ENCODE measurements at places on chromosomes 16 and 17.

DNA sequence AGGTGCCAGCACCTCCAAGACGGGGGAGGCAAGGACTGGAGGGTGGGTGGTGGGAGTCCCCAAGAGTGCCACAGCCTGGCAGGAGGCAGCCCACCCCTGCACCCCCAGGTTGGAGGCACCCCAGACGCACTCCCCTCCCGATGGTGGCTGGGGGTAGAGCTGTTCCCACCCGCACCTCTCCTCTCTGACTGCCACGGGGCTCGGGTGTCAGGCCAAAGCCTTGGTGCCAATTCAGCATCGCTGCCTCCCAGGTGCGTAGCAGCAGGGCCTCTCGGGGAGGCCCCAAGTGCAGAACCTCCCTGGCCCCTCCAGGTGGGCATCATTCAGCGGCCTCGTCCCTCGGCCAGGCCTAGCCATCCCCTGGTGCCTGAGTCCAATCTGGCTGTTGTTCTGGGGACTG is 81.1 kb downstream of the ENGASE start:
- DNase-seq, result no peak

GRCh38 chr17:19398301-19399181 is 11.6 kb upstream of the MFAP4 start:
- DNase-seq, result no peak

- no peak for DNase-seq
These were observed 32.1 kb upstream of the CDC42EP4 start for GRCh38 chr17:73343739-73344454.

- no peak for DNase-seq
These were observed 92.9 kb downstream of the TMEM132E start for GRCh38 chr17:34672176-34672785.

DNA sequence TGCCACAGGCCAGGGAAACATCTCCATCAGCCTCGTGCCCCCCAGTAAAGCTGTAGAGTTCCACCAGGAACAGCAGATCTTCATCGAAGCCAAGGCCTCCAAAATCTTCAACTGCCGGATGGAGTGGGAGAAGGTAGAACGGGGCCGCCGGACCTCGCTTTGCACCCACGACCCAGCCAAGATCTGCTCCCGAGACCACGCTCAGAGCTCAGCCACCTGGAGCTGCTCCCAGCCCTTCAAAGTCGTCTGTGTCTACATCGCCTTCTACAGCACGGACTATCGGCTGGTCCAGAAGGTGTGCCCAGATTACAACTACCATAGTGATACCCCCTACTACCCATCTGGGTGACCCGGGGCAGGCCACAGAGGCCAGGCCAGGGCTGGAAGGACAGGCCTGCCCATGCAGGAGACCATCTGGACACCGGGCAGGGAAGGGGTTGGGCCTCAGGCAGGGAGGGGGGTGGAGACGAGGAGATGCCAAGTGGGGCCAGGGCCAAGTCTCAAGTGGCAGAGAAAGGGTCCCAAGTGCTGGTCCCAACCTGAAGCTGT is 3.4 kb downstream of the NXPH3 start:
- DNase-seq, result no peak

- DNase-seq, result no peak
These were observed 156.3 kb upstream of the ZKSCAN2 start for GRCh38 chr16:25413975-25414374.

GRCh38 chr16:83273504-83274173 is 534.1 kb upstream of the HSBP1 start:
- no peak for DNase-seq

DNA sequence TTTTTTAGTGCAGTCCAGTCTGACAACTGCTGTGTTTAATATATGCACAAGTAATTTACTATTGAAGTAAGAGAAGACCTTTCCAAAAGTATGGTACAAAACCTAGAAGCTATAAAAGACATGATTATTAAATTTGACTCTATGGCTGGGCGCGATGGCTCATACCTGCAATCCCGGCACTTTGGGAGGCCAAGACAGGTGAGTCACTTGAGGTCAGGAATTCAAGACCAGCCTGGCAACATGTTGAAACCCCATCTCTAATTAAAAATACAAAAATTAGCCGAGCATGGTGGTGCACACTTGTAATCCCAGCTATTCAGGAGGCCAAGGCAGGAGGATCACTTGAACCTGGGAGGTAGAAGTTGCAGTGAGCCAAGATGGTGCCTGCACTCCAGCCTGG is 41.4 kb upstream of the VWA3A start:
- DNase-seq, result no peak

DNA sequence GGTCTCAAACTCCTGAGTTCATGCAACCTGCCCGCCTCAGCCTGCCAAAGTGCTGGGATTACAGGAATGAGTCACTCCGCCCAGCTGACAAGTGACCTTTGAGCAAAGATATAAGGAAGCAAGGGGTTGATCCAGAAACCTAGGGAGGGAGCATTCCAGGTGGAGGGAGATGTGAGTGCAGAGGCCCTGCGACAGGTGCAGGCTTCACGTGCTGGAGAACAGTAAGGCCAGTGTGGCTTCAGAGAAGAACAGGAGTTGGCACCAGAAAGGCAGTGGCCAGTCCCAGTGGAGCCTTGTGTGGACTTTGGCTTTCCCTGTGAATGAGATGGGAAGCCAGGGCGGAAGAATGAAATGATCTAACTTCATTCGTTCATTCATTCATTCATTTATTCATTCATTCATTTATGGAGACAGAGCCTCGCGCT is 73.6 kb upstream of the HAS3 start:
- DNase-seq, result no peak

DNA sequence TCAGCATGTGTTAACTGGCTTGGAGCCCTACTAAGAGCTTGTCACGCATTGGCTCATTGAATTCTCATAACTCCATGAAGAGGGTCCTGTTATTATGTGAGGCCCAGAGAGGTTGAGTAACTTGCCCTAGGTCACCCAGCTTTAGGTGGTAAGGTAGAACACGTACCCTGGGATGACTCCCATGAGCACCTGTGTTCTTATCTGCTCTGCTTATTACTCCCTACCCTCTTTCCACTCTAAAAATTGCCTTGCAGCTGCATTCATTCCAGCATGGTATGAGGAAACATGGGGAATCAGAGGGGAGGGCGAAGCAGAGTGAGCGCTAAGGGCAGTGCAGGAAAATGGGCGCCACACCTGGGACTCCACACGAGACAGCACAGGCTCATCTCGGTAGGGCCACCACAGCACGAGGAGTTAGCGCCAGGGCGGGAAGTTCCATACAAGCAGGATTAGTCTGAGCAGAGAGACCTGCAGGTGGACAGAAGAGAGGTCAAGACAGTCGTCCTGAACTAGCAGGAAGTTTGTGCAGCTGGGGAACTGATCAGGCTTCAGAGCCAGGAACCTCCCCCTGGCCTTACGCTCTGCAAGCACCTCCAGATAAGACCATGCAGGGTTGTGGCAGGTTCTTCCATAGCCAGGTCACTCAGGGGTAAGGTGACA is 10.1 kb downstream of the COPZ2 start:
- no peak for DNase-seq

DNA sequence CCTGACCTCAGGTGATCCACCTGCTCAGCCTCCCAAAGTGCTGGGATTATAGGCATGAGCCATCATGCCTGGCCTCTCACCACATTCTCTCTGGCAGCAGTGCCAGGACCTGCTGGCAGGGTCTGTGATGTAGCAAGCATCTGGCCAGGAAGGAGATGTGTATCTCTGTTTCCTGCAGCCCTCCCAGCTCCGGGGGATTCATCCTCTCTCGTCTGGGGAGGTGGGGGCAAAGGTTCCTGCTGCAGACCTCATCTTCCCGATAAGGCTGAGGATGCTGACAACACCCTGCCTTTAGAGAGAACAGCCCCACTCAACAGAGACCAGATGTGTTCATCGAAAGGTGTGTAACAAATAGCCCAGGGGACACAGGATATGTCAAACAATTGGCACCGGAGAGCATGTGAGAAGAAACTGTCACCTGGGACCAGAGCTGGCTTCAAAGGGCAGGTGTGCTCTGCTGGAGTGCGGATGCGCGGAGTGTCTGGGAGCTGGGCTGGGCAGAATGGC is 54.8 kb upstream of the SEC14L1 start:
- DNase-seq, result no peak

DNA sequence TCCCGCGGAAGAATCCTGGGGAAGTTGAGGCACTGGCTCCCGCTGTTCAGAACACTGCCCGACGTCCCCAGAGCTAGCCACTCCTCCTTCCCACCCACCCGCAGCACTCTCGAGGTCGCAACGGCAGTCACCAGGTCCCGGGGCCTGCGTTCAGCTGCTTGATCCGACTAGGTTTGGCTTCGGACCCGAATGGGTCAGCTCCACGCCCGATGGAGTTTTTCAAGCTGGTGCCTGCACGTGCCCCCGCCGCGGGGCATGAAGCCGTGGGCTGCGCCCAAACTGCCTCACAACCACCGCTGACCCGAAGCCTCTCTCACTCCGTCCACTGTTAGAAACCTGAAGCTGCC is 12.4 kb upstream of the ODF4 start:
- DNase-seq, result no peak

GRCh38 chr16:78503602-78504001 is 404.1 kb downstream of the WWOX start:
- DNase-seq, result no peak

- no peak for DNase-seq
These were observed 28.2 kb upstream of the CSNK2A2 start for GRCh38 chr16:58225965-58226602.

GRCh38 chr16:20940871-20941635 is 40.5 kb downstream of the LYRM1 start:
- no peak for DNase-seq

DNA sequence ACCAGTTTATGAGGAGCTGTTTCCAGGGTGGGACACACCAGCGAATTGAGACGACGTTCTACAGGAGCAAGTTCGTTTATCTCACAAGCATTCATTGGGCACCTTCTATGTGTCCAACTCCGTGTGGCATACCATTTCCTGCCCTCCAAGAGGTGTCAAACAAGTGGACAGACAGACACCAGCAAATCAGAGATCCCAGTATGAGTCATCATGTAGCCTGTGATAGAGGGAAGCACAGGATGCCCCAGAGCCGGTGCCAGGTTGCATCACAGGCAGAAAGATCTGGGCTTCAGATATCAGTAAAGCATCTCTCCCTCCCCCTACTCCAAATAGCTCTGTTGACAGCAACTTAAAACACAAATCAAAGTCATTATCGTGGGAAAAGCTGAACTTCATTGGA is 31.8 kb upstream of the MAF start:
- DNase-seq, result no peak

GRCh38 chr17:74045608-74046280 is 157.7 kb upstream of the RPL38 start:
- DNase-seq, result no peak

DNA sequence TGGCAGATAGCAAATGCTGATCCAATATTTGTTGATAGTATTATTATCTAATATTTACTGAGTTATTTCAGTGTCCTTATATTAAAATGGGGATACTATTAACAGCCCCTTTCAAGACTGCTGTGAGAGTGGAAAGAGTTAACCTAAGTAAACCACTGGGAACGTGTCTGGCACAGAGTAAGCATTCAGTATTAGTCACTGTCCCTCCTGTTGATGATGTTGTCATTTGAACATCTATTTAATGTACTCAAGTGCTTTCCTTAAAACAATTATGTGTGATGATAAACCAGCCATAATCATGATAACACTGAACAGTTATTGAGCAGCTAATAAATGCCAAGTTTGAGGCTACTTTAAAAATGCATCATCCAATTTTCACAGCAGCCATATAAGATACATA is 135.7 kb upstream of the XYLT1 start:
- no peak for DNase-seq

DNA sequence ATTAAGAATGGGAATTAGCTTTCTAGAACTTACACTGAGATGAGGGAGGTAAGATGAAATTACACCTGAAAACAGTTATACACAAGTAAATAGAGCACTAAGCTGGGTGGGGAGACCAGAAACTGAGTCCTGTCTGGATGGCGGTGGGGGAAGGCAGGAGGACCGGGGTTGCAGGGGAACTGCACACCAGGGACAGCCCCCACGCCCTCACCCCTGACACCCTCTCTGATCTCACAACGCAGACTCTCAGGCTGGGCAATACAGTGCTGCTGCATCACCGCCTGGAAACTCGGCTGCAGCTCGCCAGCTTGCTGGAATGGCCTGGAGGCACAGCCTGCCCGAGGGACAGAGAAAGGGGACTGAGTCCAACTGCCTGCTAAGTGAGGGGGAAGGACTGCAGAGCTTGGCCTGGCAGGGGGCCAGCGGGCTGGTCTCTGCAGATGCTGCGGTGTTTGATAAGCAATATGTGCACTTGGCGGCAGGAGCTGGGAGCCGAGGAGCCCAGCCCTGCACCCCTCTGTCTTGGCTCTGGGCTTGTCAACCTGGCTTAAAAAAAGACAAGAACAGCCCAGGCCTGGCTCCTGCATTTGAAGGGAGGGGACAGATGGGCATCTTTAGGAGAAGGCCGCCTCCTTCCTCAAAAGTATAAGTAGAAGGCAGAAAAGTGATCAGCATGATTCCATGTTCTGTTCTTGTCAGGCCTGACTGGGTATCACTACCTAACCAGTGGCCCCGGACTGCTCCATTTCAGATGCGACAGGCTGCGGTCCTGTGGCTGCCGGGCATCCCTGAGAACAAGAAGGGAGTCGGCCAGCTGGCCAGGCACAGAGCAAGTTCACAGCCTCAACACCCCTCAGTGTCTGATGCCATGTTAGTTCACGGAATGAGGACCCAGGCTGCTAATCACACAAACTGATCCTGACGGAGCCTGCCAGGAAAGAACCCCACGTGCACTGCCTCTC is 30.2 kb downstream of the SPHK1 start:
- DNase-seq, result no peak

- DNase-seq, result no peak
These were observed 225.9 kb downstream of the SEC14L1 start for GRCh38 chr17:77366558-77367245.

DNA sequence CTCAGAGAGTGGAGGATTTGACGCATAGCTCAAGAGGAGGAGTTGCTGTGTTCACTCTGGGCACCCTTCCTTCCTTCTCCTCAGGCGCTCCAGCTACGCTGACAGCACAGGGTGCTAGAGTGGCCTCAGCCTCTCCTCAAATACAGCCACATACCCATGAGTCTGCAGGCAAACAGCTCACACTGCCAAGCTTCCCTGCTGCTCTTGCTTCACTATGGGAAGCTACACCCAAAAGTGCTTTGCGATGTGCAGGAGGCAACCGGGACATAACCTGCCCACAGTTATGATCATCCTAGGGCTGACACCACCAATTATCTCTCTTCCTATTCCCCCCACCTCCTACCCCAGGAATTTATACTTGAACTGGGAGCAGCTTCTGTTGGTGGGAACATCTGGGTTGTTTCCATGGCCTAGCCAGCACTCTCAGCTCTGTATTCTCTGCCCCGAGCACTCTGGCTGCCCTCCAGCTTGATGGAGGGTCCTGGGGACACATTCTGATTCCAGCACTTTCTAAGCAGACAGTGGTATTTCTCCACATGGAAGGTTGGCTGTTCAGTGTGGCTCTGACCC is 40.3 kb upstream of the SREBF1 start:
- no peak for DNase-seq

GRCh38 chr17:20735796-20736195 is 156.3 kb downstream of the CDRT15L2 start:
- no peak for DNase-seq
